ENCODE measurements at places on chromosomes 13 and 19.

DNA sequence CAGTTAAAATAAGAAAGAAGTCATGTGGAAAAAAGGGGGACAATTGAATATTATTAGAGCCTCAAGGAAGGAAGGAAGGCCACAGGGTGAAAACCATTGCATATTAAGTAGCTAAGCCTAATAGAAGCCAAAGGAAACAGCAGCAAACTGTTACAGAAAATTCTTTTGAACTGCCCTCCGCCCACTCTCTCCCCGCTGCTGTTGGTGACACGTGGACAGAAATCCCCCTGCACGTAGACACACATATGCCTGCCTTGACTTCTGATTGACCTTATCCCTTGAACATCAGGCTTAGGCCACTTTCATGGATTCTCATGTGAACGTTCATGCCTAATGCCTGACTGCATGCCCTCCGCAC lies 229.1 kb downstream of the KCNRG start:
- DNase-seq: no peak

DNA sequence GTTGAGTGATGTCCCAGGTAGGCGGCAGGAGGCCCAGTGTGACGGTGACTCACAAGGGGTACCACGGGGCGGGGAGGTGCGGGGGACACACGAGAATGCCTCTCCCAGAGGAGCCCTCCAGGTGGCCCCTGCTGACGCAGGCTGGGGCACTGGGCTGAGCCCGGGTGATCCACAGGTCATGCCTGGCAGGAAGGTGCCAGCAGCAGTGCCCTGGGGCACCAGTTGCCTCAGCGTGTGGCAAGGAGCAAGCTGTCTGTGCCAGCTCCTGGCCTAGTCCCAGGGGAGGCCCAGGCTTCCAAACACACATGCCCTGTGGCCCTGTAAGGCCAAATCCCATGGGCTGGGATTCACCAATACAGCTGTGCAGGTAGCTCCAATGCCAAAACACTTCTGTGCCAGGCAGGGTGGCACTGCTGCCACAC lies 28.0 kb downstream of the AKT2 start:
- DNase-seq: no peak

DNA sequence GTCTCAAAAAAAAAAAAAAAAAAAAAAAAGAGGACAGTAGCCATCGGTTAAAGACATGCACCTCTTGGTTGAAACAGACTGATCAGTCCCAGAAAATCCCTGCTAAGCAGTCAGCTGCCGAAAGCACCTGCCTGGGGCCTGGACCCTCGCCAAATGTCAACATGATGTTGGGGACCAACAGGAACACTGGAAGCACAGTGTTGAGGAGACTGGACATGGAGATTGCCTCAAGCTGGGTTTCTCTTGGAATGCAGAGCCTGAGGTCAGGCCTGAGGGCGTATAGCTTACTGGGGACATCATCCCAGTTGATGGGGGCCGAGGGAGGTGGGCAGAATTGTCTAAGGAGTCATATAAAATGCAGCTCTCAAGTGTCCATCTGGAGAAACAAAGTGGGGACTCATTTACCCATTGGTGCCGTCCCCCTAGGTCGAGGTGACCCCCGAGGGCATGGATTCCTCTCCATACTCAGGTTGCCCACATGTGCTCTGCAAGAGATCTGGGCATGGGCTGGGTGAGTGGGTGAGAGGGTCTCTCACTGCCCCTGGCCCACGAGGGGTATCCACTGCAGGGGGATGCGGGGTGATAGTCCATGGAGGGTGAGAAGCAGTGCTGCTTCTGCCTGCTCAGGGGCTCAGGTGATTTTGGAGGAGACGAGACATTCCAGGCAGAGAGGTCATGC lies 164.5 kb downstream of the URI1 start:
- no peak for DNase-seq

- no peak for DNase-seq
Observed at GRCh38 chr19:9967326-9967725, 31.0 kb upstream of the OLFM2 start.

DNA sequence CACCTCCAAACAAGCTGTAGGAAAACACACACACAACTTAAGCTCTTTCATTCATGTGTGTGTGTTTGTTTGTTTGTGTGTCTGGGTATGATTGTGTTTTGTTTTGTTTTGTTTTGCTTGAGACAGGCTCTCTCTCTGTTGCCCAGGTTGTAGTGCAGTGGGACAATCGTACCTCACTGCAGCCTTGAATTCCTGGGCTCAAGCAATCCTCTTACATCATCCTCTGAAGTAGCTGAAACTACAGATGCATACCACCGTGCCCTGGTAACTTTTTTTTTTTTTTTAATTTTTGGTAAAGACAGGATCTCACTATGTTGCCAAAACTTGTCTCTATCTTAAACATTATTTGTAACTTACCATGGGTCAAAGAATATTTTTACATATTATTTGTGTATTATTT lies 431.7 kb downstream of the SLITRK1 start:
- DNase-seq: no peak

- no peak for DNase-seq
Observed at GRCh38 chr19:46838160-46838559, 12.5 kb downstream of the AP2S1 start.

- DNase-seq: peak; percentile 44
Observed at GRCh38 chr19:45640849-45641273, 1.7 kb upstream of the EML2 start.

DNA sequence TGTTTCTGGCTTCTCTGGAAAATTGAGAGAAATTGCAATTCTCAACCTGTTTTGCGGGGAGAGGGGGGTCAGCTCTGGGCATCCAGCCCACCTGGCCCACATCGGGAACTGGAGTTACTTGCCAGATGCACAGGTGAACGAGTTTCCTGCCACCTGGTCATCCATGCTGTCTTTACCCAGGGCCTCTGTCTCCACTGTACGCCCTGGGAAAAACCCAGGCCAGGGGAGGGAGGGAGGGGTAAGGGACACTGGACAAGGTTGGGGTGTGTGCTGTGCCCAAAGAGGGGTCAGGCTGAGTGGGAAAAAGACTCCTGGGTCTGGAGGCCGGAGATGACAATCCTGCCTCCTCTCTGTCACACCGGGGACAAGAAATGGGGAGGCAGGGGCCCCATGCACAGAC lies 307.6 kb downstream of the ZNF536 start:
- DNase-seq: no peak

GRCh38 chr19:27672309-27673047 lies 1540.5 kb downstream of the UQCRFS1 start:
- DNase-seq: no peak

- DNase-seq: no peak
Observed at GRCh38 chr19:31223740-31224534, 125.3 kb downstream of the TSHZ3 start.

- DNase-seq: no peak
Observed at GRCh38 chr19:11238781-11239376, 540 bp upstream of the ANGPTL8 start.

All from activated T-cell treated with anti-CD3 and anti-CD28 coated beads, Interleukin-2, amount 50 U/mL, for 1 hour (primary cell).